ENCODE measurements at places on chromosomes 4 and X. TPM values are rescaled to one million over a fixed set of nuclear protein-coding genes. Genes with fewer than 3 reads are reported as not detected.

GRCh38 chrX:3175659-3176438, 134.6 kb downstream of the ARSF start:
- DNase-seq, result no peak

DNA sequence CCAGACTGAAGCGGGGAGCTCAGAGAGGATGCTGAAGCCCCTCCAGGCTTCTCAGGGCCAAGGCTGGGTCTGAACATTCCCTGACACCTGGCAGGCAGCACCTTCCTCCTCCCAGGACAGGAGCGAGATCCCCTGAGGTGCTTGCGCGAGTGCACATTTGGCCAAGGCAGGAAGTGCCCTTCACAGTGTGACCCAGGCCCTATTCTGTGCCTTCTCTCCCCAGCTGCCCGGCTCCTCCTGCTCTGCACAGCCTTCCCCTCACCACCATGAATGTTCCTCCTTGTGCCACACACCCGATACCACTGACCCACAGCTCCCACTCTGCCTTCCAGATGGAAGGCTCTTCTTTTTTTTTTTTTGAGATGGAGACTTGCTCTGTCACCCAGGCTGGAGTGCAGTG, 17.1 kb upstream of the PSAPL1 start:
- DNase-seq, result no peak

- no peak for DNase-seq
These were observed 208.1 kb upstream of the ARSJ start for GRCh38 chr4:114187592-114187991.

DNA sequence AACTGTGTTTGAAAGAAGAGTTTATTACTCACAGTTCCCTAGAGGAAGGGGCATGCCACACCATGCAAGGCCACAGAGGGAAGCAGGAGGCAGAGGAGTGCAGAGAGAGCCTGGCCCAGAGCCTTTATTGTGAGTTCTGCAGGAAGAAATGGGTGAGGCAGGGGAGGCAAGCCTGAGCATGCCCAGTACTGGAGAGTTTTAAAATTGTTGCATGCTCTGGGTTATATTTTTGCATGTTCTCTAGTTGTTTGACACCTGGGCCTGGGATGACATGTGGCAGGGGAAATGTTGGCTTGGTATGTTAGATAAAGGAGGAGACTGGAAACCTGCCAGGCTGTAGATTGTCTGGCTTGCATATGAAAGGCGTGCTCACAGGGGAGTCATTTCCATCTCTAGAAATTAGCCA, 19.7 kb upstream of the CRMP1 start:
- no peak for DNase-seq

DNA sequence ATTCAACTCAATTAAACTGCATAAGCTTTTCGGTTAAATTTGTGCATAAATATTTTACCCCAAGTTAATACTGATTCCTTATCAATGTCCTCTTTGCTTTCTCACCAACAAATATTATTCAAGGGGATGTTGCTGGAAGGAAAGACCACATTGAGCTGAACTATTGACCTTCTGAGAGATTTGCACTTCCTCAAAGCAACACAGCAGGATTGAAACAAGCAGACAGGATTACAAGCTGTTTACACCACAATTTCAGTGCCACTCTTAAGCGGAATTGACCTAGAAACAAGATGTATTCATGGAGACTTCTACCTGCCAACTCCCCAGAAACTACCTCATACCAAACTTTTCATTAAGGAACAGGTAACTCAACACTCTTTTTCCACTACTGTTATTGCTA, 96.5 kb upstream of the DUSP21 start:
- no peak for DNase-seq

Gene YY2
- 2.0 TPM for polyA plus RNA-seq

DNA sequence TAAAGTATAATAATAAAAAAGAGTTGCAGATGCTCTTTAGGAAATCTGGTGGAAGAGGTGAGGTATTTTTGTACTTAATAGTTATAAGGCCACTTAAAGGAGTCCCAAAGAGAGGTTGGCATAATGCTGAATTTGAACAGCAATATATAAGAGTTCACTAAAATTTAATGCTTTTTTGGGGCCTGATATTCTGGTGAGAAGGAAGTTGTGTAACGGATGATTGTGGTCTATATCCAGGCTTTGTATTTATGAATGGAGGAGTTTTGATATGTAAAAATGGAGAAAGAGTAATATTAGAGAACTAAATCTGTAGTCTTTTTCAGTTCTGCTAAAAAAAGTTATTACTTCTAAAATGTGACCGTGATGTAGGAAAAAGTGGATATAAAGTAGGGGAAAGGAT, 20.4 kb downstream of the BMP2K start:
- no peak for DNase-seq

Gene FAM199X
- polyA plus RNA-seq, result 7.1 TPM

DNA sequence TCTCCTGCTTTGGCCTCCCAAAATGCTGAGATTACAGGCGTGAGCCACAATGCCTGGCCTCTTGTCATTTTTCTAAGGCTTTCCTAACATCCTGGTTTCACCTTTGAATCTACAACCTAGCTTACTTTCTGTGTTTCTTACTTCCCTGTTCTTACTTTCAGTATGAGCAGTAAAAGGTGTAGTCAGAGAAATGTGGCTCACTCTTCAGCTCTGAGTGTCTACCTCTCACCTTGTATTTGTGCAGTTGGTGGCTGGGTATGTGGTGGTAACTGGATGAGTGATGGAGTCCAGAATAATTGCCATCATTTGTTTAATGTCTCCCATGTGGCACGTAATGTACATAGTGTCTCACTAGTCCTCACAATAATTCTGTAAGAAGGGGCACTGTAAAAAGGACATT, 19.1 kb upstream of the CXCL11 start:
- no peak for DNase-seq

- no peak for DNase-seq
These were observed 150.3 kb downstream of the FBXW7 start for GRCh38 chr4:152385551-152385950.

GRCh38 chr4:48949086-48949485, 37.0 kb upstream of the CWH43 start:
- no peak for DNase-seq

GRCh38 chrX:104130808-104131207, 18.5 kb downstream of the ZCCHC18 start:
- no peak for DNase-seq

GRCh38 chrX:27728291-27728690, 79.5 kb upstream of the MAGEB10 start:
- no peak for DNase-seq

Gene NCAPG
- 5.3 TPM for polyA plus RNA-seq

DNA sequence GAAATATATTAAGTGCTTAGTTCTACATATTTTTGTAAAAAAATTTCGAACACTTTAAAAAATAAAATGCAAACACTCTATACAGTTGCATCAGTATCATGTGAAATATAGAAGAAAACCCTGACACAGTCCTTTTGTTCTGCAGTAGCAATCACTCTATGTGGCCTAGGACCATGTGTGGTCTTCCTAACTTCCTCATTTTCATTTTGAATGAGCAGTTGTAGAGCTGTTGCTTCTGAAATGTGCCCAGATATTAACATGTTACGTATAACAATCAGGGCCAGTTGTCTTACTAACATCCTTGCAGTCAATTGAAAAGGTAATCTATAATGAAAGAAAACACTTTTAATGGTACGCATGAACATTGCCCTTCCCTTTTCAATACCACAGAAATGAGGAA, 107.9 kb downstream of the ZNF827 start:
- no peak for DNase-seq

DNA sequence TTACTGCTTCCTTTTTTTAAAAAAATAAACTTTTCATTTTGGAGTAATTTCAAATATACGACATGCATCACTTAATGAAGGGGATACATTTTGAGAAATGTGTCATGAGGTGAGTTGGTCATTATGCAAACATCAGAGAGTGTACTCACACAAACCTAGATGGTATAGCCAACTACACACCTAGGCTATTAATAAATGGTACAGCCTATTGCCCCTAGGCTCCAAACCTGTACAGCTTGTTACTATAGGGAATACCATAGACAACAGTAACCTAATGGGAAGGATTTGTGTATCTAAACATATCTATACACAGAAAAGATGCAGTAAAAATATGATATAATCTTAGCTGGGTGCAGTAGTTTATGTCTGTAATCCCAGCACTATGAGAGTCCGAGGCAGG, 29.1 kb downstream of the SETD7 start:
- no peak for DNase-seq

DNA sequence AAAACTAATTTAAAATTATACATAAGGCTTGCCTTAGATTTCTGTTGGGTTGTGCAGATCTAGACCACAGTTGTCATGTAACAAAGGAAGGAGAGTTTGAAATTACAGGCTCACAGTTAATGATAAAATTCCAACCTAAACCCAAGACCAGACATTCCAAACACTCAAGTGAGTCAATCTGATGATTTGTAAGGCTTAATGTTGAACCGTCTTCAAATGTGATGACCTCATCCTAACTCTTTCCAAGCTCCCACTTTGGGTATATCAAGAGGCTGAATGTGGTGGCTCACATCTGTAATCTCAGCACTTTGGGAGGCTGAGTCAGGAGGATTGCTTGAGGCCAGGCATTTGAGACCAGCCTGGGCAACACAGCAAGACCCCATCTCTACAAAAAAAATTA, 149.2 kb downstream of the TBL1X start:
- DNase-seq, result no peak

Gene MAGEA8
- not detected for polyA plus RNA-seq

- DNase-seq, result no peak
These were observed 2.0 kb downstream of the ARX start for GRCh38 chrX:25013632-25014365.

Gene RPL10
- polyA plus RNA-seq, result 3,912 TPM

GRCh38 chr4:43918377-43918776, 530.2 kb downstream of the KCTD8 start:
- no peak for DNase-seq

- DNase-seq, result no peak
These were observed 1157.3 kb upstream of the AGA start for GRCh38 chr4:178599521-178599920.

DNA sequence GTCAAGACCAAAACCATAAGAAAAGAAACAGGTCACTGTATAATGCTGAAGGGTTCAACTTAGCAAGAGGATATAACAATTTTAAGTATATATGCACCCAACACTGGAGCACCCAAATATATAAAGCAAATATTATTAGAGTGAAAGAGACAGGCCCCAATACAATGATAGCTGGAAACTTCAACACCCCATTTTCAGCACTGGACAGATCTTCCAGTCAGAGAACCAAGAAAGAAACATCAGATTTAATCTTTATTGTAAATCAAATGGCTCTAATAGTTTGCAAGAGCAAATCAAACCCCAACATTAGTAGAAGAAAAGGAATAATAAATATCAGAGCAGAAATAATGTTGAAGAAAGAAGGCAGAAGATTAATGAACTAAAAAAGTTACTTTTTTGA, 36.2 kb downstream of the MAGED4 start:
- no peak for DNase-seq

DNA sequence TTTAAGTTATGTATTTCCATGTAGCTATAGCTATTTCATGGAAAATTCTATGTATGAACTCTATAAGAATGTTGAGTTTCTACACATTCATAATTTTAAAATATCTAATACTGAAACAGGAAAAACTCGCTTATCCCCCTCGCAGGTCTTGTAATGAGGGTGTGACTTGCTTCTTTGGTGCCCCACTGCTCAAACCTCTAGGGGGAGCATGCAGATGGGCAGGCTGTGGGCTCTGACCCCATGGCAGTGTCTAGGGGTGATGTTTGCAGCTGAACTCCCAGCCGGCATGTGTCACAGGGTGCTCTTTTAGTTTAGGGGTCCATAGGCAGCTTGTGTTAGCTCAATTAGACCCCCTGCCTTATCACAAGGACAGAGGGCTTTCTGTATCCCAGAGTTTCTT, 1825.7 kb upstream of the ADGRL3 start:
- DNase-seq, result no peak

- no peak for DNase-seq
These were observed 23.4 kb upstream of the KIAA1210 start for GRCh38 chrX:119151051-119151380.

- DNase-seq, result no peak
These were observed 57.1 kb downstream of the ANAPC4 start for GRCh38 chr4:25433966-25434827.

DNA sequence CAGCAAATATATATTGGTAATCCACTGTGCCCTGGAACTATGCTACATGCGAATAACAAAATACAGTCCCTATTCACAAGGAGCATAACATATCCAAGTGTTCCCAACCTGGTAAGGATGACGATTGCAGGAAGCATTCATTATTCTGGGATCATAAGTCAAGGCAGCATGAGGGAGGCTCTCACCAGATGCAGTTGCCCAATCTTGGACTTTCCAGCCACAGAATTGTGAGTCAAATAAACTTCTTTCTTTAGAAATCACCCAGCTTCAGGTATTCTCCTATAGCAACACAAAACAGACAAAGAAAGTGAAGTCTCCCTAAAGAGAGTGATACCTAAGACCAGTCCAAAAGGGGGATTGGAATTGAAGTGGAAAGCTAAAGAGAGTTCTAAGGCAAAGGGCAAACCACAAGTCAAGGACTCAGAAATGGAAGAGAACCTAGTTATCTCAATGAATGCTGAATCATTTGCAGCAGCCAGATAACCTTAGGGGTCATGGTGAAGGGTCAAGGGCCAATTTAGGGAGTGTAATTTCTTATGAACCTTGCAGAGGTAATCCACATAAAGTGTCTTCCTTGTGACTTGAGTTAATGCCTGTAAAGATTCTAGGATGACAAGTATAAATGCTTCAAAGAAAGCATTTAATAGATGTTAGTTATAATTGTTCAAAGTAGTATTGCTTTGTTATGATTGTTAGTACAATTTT, 103.1 kb upstream of the PCDH7 start:
- no peak for DNase-seq

- DNase-seq, result no peak
These were observed 52.9 kb downstream of the SUPT20HL2 start for GRCh38 chrX:24260842-24261550.

GRCh38 chrX:150446995-150447394, 83.9 kb downstream of the MAMLD1 start:
- no peak for DNase-seq

- no peak for DNase-seq
These were observed 22.8 kb upstream of the FGFR3 start for GRCh38 chr4:1770245-1770644.

- DNase-seq, result no peak
These were observed 13.9 kb downstream of the TMEM165 start for GRCh38 chr4:55409468-55410171.

DNA sequence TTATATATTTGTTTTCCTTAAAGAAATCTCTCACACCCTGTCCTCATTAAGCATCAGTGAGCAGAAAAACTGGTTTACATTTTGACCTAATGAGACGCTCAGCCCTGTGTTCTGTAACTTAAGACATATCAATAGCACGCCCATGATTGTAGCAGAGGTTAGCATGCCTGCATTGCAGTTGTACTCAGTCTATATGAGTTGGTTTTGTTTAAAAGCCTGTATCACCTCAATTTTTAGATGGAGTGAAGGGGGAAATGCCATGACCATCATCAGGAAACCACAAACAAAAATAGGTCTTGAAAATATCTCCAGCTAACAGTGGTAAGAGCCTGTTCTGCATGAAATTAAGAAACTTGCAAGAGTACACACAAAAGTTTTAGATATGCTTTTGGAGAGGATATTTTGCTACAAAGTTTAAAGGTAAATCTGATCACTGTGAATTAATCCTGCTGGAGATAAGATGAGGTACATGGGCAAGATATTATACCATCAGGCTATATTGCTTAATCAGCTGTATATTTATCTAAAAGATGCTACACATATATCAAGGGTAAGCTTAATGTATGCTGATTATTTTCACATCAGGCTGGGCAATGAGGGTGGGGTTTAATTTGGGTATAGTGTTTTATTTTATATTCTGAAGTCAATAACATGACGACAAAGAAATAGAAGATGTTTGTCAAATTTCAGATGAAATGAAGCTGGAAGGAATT, 13.1 kb upstream of the COQ2 start:
- DNase-seq, result no peak
